Kasumi-1 (cell line): ENCODE measurements at places on chromosomes 2 and 18.

GRCh38 chr2:168422584-168422983 lies 33.5 kb upstream of the CERS6 start:
- DNase-seq = no peak

DNA sequence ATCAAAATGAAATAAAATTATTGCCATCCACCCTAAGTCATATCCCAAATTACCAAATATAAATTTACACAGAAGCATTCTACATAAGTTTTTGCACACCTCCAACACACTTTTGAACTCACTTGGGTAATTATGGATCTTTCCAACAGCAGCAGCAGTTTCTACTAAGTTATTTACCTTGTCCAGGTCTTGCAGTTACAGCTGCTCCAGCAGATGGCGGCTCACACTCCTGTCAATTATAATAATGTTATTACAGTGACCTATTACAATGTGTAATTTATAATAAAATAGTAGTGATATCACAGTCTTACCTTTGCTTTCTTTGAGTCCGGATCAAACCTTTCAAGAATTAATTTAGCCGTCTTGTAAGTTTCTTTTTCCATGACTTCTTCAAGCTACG lies 37.9 kb downstream of the LNPK start:
- peak; percentile 12 for DNase-seq

- DNase-seq = no peak
Observed at GRCh38 chr2:165825041-165825440, 31.0 kb upstream of the GALNT3 start.

DNA sequence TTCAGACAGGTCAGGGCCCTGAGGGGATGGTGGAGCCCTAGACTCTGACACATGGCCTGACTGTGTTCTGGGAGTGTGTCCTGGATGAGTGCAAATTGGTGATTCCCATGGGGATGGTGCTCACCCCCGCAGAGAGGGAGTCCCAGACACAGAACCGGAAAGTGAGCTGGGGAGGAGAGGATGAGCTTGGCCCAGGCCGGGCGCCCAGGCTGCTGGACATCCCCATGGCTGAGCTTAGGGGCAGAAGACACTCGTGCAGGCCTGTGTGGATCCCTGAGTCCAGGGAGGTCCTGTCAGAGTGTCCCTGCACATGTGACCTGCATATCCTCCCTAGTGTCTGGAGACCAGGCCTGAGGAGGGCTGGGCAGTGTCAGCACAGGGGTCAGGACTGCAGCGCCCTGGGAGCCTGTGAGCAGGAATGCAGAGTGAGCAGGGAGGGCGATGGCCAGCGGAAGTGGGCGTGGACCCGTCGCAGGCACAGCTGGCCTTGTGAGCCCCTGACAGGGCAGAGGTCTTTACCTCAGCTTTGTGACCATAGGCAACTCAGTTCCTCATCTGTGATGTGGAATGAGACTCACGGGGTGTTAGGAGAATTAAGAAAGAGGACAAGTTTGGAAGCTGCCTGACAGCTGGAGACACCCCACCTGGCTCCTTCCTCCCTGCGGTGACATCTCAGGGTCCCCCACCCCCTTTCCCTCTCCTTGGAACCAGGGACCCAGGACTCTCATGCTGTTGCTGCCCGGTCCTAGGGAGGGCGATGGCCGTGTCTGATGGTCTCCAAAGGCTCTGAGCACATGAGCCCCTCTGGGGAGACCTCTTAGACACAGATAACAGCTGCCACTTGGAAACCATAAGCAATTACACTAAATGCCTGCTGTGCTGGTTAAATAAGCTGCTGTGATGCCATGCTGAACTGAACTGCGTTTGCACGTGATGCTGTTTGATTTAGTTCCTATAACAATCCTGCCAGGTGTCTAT lies 62.6 kb upstream of the HS6ST1 start:
- DNase-seq = no peak

DNA sequence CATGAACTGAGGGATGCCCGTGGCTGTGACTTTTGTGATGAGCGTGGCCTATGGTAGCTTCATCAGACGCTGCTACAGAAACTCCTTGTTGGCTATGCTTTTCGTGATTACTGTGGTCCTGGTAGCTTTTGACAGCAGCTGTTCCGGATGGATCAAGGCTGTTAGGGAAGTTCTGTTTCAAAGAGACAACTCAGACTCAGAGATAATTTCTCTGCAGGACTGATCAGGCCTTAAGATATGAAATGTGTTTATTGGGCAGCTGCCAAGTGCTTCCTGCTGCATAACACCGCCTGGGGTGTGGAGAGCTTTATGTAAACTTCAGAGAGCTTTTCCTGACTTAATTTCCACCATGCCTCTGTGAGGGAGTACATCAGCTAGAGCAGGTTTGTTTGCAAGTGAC lies 243.8 kb downstream of the TSN start:
- DNase-seq = peak; percentile 53

DNA sequence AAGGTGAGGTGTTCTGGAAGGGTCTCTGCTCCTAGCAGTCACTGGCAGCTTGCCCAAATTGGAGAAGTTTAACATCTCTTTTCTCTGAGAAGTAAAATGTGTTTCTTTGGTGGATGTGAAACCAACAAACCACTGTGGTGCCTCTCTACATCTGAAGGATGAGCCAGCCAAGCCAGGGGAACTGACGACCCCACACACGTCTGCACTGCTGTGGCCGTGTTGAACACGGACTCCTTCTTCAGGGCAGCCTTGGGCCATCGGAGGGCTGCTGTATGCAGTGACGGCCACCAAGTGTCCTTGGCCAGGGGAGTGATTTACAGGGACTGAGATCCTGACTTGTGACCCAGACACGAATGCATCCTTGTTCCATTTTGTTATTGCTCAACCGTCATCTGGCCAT lies 207.8 kb downstream of the ACKR3 start:
- no peak for DNase-seq
